Inflammatory macrophage (primary cell): ENCODE measurements at places on chromosomes 6 and 20.

DNA sequence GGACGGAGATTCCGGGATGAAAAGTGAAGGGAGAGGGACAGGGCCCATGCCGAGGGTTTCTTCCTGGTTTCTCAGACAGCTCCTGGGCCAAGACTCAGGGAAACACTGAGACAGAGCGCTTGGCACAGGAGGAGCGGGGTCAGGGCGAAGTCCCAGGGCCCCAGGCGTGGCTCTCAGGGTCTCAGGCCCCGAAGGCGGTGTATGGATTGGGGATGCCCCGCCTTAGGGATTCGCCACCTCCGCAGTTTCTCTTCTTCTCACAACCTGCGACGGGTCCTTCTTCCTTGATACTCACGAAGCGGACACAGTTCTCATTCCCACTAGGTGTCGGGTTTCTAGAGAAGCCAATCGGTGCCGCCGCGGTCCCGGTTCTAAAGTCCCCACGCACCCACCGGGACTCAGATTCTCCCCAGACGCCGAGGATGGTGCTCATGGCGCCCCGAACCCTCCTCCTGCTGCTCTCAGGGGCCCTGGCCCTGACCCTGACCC is 55.0 kb upstream of the HLA-A start:
- DNase-seq, result peak; percentile 33

DNA sequence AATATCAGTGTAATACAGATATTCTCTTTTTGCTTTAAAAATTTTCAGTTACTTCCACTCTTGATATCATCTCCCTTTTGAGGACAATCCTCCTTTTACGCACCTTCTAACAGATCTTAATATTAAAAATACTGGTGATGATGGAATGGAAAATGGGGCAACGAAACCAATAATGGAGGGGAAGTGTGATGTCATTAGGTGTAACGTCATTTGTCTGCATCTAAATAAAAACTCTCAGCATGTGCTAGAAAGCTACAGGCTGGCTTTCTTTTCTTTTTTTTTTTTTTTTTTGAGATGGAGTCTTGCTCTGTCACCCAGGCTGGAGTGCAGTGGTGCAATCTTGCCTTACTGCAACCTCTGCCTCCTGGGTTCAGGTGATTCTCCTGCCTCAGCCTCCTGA is 66.5 kb downstream of the IYD start:
- no peak for DNase-seq

DNA sequence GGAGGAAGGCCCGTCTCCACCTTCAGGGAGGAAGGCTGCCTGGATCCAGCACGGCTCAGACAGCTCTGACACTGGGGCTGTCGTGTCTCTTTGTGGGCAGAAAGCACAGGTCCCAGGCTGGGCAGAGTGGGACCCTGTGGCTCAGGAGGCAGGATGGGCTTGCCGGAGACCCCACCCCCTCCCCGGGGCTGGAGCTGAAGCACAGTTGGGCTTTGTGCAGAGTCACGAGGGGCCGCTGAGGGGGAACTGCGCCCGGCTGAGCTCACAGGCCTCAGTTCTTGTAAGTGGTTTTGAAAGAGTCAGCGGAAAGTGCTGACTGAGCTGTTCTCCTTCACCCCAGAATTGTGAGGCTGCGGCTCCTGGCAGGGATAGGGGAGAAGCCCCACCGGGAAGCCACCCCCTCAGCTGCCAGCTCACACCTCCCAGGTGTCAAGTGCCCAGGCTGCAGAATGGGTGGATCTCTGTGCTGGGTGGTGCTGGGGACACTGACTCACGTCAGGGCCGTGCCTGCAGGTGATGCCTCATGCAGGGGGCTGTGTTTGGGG is 145.5 kb upstream of the RNF24 start:
- DNase-seq, result peak; percentile 68

- DNase-seq, result no peak
These were observed 155.1 kb downstream of the CD83 start for GRCh38 chr6:14272737-14273085.

DNA sequence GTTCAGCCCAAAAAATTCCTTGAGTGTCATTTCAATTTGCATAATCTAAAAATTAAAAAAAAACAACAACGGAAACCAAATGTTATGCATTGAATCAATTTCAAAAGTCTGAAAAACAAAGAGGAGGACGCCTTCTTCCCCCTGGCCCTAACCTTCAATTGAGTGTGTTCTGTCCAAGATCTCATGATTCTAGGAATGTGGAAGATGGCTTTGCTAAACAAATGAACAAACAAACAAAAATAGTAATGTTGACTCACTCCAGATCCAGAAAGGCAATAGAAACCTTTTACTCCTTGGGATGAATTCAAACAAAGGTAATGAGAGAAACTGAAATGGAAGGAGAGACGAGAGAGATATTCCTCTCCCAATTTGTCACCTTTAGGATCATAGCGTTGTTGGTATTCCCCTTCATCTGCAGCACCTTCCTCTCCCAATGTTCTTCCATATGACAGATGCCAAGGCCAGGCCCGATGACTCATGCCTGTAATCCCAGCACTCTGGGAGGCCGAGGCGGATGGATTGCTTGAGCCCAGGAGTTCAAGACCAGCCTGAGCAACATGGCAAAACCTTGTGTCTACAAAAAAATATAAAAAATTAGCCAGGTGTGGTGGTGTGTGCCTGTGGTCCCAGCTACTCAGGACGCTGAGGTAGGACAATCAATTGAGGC is 109.2 kb upstream of the ADGRF1 start:
- DNase-seq, result no peak

DNA sequence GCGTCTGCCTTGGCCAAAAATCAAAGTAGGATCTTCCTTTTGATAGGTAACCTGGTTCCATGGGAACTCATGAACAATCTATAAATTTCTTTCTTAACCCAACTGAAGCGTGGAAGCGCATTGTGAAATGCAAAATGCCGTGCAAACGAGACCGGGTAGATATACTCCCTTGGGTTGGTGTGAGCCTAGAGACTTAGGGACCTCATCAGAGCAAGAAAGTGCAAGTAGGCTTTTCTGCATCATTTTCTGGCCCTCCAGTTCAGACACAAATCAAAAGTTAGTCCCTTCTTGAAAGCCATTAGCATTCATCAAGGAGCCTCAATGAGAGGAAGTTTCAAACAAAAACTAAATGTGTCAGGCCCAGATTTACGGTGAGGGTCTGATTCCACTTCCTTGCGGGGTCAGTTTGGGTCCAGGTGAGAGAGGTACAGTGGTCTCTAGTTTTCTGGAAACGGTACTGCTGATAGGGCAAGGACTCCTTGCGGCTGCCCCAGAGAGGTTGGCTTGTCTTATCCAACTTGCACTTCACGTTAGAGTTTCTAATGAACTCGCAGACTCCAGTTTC is 5.3 kb upstream of the ZNF184 start:
- no peak for DNase-seq

DNA sequence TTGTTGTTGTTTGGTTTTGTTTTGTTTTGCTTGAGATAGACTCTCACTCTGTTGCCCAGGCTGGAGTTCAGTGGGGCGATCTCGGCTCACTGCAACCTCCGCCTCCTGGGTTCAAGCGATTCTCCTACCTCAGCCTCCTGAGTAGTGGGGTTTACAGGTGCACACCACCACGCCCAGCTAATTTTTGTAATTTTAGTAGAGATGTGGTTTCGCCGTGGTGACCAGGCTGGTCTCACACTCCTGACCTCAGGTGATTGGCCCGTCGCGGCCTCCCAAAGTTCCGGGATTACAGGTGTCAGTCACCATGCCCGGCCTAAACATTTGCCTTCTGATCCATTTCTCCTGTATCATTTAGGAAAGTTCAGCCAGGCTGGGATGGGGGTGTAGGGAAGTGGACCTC is 17.7 kb downstream of the DUSP22 start:
- no peak for DNase-seq

GRCh38 chr20:32189123-32189410 is 18.5 kb downstream of the PLAGL2 start:
- no peak for DNase-seq

GRCh38 chr6:41779336-41779735 is 364 bp downstream of the FRS3 start:
- DNase-seq, result no peak

DNA sequence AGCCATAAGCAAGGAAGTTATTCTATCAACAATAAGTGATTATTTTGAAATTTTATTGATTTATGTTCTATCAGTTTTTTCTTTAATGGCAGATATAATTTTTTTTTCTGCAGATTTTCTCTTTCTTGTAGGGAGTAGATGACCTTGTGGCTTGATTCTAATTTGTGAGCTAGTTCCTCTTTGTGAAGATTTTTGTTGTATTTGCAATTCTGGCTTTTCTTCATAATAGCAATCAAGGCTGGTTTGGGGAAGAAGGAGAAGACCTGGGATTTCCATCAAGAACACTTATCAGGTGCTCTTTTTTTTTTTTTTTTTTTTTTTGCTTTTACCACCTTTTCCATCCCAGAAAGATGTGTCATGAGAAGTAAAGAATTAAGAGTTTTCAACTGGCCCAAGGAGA is 324.2 kb upstream of the MAN1A1 start:
- peak; percentile 43 for DNase-seq

DNA sequence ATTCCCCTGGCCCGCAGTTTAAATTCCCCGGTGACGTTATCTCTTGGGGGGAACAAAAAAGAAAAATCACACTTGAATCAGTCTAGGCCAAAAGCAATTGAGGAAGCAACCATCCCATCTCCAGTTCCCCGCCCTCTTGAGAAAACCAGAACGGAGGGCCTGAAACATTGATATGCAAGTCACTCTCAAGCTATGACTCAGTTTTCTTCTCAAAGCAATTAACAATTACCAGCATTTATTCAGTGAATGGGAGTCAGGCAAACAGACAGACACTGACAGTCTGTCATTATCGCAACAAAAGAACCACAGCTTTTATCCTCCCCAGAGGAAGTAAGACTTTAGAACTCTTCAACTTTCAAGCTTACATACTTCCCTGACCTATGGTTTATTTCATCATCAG is 100.9 kb downstream of the OPRM1 start:
- peak; percentile 92 for DNase-seq

DNA sequence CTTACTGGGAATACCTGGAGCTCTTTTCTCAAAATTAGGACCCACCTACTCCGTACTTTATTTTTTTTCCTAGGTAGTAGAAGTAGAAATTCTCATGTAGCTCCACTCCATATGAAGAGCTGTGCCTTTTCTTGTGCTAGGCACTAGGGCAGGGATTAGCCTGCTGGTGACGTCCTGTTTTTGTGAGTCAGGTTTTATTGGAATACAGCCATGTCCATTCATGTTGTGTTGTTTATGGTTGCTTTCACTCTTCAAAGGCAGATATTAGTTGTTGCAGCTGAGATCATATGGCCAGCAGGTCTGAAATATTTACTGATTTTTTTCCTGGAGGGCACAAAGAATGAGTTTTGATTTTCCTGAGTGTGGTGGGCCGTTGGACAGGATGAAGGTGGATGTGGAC is 20.5 kb downstream of the XRN2 start:
- peak; percentile 17 for DNase-seq

DNA sequence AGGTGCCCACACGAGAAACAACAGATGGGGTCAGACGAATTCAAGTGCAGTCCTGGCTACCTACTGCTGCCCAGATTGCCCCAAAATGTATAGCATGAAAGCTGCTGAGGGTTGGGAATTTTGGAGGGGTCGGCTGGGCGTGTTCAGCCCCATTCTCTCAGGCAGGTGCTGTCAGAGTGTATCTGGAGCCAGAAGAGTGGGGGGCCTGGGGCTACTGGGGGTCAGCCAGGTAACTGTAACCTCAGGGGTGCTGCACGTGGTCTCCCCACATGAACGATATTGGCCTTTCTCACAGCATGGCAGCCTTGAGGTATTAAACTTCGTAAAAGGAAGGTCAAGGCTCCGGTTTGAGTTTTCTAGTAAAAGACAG is 14.6 kb downstream of the SYNDIG1 start:
- DNase-seq, result no peak

DNA sequence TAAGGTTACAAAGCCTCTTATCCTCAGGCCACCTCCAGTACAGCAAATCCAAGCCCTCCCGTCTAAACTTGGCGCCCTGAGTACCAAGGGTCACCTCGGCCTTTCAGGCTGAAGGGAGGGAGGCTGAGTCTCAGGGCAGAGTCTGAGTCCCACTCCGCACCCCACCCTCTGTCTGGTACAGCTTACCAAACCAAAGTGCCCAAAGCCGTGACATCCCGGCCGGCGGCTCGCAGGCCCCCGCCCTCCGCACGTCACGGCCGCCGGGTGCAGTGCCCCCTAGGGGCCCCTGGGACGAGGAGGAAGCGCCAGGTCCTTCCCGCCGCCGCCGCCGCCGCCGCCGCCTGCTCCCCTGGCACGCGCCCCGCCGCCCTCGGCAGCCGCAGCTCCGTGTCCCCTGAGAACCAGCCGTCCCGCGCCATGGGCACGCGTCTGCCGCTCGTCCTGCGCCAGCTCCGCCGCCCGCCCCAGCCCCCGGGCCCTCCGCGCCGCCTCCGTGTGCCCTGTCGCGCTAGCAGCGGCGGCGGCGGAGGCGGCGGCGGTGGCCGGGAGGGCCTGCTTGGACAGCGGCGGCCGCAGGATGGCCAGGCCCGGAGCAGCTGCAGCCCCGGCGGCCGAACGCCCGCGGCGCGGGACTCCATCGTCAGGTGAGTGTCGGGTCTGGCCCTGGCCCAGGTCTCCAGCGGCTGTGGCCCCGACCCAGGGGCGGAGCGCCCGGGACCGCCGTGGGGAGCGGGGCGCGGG is at the start of gene MTHFD1L:
Gene MTHFD1L, plus strand, starts transcription at position 297 of the 741 bp plus-strand sequence. Its CDS starts 121 bp downstream, at position 418.
- peak; percentile 80 for DNase-seq

DNA sequence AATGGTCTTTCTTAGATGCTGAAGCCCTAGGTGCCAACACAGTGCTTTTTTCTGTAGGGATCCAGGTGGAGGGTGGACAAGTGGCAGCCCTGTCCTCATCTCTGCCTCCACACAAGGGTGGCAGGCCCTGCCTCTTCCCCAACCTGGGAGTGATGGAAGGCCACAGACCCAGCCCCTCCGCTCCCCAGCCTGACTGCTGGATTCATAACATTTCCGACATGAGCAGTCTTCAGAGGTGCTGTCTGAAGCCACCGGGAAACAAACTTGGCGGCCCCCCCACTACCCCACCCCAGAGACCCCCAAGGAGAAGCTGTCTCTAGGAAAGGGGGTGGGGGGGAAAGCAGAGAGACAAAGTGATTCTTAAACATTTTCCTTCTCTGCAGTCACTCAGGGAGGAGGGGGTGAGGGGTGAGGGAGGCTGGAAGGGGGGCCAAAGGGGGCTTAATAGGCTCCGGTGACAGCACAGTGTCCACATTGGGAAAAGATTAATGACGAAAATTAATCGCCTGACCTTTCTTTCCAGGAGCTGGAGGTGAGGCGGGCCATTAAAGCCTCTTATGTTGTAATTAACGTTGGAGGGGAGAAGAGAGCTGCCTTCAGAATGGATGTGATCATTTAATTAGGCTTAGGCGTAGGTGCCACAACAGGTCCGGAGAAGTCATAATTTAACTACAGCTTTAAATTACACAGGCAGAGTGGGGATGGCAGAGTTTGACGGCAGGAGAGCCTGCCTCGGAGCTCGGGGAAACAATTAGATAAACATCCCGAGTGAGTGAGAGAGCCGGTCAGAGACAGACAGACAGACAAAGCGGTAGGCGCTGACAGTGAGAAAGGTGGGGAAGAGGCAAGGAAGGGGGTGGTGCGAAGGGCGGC is 76.8 kb upstream of the FOXP4 start:
- DNase-seq, result no peak

GRCh38 chr20:3163099-3164042 is 3.7 kb upstream of the FASTKD5 start:
- DNase-seq, result no peak
